ENCODE measurements at places on chromosomes 16 and 17. TPM values are rescaled to one million over a fixed set of nuclear protein-coding genes. Genes with fewer than 3 reads are reported as not detected.

The BOLA2 gene
- total RNA-seq, result 4.3 TPM

DNA sequence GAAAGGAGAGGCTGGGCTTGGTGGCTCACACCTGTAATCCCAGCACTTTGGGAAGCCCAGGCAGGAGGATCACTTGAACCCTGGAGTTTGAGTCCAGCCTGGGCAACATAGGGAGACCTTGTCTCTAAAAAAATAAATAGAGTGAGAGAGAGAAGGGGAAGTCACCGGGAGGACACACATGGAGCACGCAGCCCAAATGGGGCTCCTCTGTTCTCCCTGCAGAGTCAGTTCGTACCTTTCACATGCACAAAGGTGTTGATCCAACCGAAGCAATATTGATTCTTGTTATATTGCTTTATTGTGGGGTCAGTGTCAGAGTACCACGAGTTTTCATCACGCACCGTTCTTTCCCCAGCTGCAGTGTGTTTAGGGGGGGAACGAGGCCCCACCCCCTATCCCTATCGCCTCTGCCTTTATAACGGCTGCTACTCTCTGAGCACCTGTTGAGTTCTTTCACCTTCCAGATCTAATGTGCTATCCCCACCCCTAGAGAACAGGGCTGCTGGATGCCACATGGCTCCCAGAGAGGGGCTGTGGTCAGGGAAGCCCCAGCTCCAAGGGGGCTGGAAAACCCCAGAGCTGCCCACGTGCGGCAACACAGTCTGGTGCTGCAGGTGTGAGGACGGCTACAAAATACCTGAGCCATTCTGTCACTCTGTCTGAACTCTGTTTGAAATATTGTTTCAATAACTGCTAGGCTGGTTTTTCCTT is 1.0 kb upstream of the TMEM235 start:
- DNase-seq, result no peak

DNA sequence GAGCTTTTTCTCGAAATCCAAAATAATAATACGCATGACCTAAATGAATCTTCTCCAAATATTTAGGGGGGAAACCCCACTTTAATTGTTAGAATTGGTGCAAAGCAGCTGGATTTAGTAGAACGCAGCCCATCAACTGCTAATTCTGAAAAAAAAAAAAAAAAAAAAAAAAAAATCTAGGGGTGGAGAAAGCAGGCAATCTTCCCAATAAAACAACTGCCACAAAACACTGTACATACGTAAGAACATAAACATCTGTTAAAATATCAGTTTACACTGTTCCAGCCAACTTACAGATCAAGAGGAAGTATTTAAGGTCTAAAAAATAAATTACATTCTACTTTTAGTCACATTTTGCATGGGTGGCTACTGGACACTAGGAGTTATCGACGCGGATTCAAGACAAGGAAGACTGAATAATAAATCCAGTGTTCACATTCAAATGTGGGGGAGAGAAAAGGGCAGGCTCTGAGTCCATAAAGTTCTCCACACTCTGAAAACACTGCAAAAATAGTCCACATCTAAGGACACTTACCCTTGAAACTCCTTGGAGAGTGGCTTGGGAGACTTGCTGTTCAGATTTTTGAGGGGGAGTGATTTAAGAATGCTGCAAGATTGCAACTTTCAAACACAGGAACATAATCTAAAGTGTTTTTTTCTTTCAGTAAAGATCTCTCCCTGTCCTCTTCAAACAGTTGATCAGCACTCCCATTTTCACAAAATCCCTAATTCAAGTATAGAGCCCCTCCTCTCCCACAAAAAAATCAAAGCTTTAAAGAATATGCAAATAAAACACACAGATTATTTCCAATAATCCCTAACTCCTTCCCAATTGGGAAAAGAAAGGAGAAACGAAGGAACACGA is 1.3 kb downstream of the APPBP2 start:
- no peak for DNase-seq

- no peak for DNase-seq
These were observed 1541.7 kb upstream of the CDH8 start for GRCh38 chr16:63577891-63578290.

DNA sequence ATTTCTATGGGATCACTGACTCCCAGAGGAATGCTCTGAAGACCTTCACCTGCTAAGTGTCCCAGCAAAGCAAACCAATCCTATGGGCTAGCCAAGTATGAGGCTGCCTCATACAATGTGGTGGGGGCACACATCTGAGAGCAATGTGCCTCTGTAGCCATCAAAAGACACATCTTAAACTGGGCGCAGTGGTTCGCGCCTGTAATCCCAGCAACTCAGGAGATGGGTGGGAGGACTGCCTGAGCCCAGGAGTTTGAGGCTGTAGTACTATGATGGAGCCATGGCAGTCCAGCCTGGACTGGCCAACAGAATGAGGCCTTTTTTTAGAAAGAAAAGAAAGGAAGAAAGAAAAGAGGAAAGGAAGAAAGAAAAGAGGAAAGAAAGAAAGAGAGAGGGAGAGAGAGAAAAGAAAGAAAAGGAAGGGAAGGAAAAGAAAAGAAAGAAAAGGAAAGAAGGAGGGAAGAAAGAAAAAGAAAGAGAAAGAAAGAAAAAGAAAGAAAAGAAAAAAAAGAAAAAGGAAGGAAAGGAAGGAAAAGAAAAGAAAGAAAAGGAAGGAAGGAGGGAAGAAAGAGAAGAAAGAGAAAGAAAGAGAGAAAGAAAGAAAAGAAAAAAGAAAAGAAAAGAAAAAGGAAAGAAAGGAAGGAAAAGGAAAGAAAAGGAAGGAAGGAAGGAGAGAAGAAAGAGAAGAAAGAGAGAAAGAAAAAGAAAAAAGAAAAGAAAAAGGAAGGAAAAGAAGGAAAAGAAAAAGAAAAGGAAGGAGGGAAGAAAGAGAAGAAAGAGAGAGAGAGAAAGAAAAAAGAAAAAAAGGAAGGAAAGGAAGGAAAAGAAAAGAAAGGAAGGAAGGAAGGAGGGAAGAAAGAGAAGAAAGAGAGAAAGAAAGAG is 430.3 kb downstream of the SLC39A11 start:
- no peak for DNase-seq
